ENCODE measurements at places on chromosomes 2 and 18.

- no peak for DNase-seq
These were observed 104.4 kb upstream of the GLI2 start for GRCh38 chr2:120631236-120631635.

DNA sequence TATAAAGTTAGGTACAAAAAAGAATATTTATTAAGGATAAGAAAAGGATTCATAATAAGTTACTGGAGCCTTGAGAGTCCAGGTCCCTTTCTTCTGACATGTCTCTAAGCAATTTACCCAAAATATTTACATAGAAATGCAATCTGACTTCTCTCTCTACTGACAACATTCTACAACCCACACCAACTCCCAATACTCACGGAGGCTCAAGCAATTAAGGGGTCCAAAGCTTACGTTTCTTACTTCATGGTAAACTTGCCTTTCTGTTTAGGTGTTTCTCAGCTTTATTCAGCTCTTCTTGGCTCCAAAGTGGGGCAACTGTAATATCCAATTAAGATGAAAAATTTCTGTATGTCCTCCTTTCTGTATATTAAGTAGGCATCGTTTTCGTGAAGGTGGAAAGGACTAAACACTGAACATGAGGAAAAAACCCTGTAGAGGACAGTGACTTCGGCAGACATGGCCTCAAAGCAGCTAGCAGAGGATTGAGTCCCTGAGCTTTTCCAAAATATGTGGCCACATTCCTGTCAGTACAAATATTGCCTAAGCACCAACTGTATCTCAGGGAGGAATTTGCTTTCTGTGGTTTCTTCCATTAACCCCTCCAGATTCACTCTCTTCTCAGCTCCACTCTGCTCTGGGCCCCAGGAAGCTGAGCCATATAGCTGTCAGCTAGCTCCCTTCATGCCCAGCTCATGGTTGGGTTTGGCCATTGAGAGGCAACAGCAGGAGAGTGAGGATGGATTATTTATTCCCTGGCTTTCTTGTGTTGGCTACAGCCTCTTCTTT, 67.9 kb upstream of the GLS start:
- peak; percentile 85 for DNase-seq

- no peak for DNase-seq
These were observed 263.0 kb downstream of the EIPR1 start for GRCh38 chr2:3114406-3115185.

GRCh38 chr2:160507464-160507863, 13.9 kb upstream of the RBMS1 start:
- DNase-seq = peak; percentile 41

DNA sequence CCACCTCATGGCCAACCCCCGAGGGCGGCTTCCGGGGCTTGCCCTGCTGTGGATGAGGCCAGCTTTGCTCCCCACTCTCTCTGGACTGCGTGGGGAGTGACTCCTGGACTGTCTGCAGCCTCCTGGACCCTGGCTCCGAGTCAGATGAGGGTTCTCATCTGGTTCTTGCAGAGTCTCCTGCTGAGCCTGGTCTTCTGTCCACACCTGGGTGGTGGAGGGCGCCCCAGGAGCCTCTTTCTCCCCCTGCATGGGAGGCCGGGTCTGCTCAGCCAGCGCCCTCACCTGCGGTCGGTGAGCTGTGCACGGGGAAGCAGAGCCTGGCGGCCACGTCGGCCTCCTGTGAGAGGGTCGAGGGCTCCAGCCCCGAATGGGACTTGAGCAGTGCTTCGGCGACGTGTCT, 78.3 kb downstream of the RTP5 start:
- DNase-seq = no peak
